Stimulated activated CD4-positive, alpha-beta T cell treated with anti-CD3 and anti-CD28 coated beads, Interleukin-4, amount 100 ng/mL, for 24 hours (primary cell): ENCODE measurements at places on chromosomes 7 and 10.

DNA sequence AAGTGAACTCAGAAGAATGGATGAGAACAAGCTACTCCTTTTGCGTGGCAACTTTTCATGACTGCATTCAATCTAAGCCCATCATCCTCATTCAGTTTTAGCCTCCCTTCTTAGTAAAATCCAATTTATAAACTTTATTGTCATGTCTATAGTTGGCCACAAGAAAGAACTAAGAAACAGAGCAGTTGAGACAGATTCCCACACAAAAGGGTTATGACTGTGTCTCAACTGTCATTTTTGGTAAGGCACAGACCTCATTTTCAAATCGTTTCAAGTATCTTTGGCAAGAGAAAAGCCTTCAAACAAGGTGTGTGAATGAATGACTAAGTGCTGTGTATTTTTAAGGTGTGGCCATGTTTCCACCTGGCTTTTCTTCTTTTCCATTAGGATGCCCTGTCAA, 84.2 kb upstream of the CREB5 start:
- DNase-seq, result no peak

DNA sequence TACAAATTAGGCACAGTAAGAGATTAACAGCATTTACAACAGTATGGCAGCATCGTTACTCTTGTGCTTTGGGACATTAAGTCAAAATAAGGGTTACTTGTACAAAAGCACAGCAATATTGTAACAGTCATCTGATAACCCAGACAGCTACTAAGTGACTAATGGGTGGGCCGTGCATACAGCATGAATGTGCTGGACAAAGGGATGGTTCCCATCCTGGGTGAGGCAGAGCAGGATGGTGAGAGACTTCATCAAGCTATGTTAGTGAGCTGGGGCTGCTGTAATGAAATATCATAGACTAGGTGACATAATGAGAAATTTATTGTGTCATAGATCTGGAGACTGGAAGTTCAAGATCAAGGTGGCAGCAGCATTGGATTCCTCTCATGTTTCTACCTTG, 25.4 kb downstream of the EDRF1 start:
- DNase-seq, result no peak

DNA sequence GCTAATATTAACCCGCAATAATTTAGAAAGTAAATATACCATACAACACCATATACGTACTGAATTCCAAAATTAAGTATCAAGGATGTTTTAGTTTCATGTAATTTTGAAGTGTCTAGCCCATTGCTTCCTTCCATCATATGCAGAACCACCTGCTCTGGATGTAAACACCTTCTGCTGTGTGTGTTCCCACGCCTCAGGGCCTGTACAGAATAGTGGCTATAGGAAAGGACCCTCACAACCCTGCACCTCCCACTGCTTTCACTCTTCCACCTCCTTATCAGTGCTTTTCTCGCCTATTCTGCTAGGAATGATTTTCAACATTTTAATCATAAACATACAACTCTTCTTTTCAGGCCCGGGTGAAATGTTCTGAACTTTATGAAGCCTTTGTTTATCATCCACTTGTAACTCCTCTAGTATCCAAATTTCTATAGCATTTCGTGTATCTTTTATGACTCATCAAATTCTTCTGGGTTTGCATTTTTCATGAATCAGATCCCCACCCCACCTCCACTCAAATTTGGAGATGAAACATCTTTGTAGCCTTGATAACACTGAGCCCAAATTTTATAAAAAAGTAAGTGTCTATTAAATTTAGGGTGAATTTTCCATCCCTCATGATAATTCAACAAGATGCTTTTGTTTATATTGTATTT, 1106.8 kb upstream of the C7orf33 start:
- DNase-seq, result no peak

GRCh38 chr7:26306790-26307189, 15.1 kb downstream of the SNX10 start:
- DNase-seq, result no peak

GRCh38 chr10:11813855-11814567, 9.1 kb upstream of the PROSER2 start:
- DNase-seq, result no peak

DNA sequence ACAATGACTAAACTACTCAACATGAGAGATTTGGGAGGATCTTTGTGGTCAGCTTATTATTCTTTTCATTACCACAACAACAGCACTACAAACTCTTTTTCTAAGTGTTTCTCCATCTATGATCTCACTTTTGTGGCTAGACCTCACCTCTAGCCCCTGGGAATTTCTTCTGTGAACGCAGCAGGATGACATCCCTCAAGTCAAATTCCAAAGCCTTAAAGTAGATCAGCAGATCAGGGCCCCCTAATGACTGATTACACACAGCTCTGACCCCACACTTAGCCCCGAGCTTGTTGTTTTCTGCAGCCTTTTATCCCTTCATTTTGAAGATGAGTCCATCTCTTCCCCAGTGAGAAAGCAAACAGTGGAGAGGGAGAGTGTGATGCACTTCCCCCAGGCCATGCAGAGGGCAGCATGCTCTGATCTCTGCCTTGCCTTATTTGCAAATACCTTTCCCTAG, 27.3 kb downstream of the TFAM start:
- DNase-seq, result no peak

- DNase-seq, result no peak
Measured at GRCh38 chr7:15167912-15168311, 265.4 kb upstream of the DGKB start.

- DNase-seq, result peak; percentile 61
Measured at GRCh38 chr7:131688738-131689661, 132.6 kb upstream of the PODXL start.

DNA sequence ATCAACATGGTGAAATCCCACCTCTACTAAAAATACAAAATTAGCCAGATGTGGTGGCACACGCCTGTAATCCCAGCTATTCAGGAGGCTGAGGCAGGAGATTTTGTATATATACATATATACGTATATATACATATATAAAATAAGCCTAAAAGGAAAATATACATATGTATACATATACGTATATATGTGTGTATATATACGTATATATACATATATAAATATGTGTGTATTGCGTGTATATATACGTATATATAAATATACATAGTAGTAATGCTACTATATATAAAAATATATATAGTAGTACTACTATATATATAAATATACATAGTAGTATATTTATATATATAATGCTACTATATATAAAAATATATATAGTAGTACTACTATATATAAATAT, 26.5 kb upstream of the PBLD start:
- DNase-seq, result no peak

DNA sequence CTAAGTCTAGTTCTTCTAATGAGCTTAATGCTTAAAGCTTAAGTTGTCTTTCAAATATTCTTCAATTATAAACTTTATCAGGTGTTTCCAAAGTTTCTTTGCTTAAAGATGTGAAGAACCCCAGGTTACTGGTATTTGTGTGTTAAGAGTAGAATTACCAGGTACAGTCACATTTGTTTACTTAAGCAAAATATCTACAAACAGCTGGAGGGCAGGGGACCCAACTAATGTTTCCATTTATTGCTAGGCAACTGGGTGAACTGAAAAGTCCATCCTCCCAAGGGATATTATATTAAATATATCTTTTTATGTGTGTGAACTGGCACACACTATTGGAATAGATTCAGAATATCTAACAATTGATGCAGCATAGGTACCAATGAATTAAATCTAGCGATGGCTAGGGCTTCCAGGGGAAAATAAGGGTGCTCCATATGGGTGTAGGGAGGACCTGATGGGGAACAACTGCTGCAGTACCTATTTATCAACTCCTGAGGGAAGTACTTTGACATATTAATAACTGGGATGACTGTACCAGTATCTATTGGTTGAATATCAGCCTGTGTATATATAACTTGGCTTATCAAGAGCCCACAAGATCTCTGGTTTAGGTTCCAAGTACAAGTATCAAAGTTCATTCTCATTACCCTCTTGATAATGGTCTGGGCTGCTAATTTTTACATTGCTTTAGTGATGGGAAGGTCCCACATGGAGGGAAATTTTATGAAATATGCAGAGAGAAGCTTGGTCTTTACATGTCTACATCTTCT, 10.3 kb upstream of the AGR3 start:
- no peak for DNase-seq

GRCh38 chr7:76220185-76221057, 18.7 kb downstream of the SRRM3 start:
- no peak for DNase-seq

DNA sequence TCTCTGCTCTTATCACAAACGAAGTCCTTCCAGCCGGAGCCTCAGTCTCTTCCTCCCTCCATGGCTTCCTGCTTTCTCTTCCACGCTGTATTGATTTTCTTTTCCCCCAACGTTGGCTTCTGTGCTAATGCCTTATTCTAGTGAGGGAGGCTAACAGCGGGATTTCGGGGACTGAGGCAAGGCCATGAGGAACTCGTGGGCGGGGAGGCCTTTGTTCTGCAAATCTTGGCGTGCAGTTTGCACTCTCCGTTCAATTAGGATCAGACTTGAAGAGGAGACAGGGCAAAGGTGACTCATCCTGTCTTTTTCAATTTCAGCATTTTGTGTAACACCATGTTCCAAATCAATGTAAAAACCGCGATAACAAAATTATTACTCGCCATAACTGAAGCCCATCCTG, 25.3 kb downstream of the EN2 start:
- no peak for DNase-seq

DNA sequence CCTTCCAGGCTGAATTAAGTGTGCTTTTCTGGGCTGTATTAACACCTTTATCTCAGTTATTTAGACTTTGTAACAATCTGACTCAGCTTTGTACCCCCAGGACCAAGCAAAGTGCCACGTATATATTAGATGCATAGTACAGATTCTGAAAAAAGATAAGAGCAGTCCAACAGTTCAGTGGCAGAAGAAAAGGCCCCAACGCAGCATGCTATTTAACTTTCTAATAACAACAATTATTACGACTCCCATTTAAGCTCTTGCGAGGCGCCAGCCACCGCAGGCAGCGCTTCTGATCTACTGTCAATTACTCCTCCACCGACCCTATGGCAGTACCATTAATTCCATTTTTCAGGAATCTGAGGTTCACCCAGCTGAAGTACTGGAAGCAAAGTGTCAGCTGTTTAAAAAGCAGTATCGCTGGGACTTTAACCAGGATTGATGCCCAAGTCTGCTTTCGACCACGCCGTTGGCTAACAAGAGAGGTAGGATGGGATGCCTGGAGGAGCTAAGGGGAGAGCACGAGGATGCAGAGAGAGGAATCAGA, 638 bp downstream of the LIPA start:
- no peak for DNase-seq
